ENCODE measurements at places on chromosomes 5 and 9. TPM values are rescaled to one million over a fixed set of nuclear protein-coding genes. Genes with fewer than 3 reads are reported as not detected.

DNA sequence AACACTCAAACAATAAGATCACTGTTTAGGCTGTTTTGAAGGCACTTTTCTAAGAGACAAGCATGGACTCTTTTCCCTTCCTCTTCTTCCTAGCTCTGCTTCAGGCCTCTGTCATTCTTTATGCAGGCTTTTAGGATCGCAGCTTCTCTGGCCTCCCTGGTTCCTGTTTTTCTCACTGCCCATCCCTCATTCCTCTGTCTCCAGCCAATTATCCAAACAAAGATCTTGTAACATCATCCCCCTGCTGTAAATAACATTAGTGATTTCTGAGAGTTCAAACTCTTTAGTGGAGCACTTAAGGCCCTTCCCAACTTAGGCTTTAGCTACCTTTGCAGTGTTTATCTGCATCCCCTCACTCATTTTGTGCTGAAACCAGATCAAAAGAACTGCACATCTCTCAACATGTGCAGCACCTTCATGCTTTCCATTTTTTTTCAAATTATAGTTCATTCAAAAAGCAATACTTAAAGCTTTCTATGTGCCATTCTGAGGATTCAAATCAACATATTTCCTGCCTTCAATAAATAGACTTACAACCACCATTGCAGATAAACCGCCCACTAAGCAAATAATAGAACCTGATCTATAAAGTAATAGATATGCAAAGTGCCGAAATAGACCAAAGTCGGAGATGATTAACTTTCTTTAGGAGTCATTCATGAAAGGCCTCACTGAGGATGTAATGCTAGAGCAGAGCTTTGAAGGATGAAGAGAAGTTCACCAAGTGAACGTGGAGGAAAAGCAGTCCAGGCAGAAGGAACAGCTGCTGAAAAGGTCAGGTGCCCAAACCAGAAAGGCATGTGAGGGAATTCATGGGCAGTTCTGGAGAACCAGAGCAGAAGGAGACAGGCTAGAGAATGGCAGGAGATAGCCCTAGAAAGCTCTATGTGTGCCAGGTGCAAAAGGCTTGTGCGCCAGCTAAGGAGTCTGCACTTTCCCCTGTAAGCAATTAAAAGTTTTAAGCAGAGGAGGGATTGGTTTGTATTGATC lies 95.8 kb upstream of the ZNF366 start:
- DNase-seq = no peak

DNA sequence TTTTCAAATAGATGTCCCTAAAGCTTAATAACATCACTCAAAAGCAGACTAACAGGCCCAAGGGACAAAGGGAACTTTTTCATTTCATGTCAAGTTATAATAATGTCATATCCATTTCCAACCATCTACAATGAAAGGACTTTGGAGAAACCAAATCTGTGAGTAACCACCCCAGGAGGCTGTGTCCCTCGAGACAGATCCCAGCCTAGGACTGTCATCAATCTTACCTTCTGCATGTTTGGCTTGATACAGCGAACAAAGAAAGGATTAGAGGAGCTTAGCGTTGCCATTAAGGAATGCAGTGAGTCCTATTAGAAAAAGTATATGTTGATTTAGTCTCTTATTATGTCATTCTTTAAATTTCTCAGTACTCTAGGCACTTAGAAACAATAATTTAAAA lies 137.8 kb upstream of the RETREG1 start:
- peak; percentile 52 for DNase-seq

- DNase-seq = no peak
Measured at GRCh38 chr9:136437430-136437829, 2.2 kb downstream of the INPP5E start.

DNA sequence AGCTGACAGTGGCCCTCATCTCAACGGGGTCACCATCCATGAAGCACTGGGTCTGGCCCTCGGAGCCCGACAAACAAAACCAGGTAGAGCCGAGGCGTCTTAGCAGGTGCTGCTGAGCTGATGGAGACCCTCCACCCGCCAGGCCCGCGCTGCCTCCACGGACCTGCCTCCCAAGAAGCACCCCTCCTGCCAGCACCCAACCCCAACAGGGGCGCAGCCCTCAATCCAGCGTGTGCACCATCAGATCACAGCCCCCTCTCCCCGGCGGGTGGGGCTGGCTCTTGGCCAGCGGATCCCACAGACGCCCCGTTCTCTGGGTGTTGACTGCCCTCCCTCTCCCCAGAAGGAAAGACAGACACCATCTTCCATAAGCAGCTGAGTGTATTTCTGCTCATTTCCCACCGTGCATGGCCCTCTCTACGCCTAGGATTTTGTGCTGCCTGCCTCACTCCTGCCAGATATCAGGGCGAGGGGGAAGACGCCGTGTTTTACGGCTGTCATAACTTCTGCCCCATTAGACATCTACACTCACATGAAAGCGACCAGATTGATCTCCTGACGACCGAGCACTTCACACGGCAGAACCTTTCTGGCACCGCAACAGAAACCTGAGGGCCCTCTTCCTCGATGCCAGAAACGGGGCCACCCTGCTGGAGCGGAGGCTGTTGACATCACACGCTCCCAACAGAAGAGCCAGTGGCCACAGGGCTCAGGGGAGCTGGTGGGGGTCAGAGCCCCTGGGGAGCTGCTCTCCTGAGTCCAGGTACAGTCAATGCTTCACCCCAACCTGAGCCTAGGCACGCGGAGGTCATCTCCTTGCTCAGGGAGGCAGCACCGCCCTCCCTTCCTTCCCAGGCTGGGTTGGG lies 12.4 kb downstream of the NACC2 start:
- no peak for DNase-seq

DNA sequence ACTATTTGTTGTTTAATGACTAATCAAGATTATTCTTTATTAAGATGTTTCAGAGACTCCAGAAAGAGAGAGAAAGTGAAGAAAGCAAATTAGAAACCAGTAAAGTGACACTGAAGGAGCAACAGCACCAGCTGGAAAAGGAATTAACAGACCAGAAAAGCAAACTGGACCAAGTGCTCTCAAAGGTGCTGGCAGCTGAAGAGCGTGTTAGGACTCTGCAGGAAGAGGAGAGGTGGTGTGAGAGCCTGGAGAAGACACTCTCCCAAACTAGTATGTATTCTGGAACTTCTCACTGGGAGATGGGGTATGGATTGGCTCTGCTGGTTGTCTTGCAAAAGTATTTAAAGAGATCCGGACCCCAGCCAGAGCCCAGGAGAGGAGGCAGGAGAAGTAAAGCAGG lies 33.6 kb downstream of the RAB14 start:
- DNase-seq = no peak

DNA sequence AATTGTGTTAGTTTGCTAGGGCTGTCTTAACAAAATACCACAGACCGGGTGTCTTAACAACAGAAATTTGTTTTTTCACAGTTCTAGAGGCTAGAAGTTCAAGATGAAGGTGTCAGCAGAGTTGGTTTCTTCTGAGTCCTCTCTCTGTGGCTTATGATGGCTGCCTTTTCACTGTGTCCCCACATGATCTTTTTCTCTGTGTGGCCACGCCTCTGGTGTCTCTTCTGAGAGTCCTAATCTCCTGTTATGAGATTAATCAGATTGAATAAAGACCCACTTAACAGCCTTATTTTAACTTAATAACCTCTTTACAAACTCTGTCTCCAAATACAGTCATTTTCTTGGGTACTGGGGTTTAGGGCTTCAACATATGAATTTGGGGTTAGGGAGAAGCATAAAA lies 561.1 kb downstream of the NR2F1-AS1 start:
- DNase-seq = no peak

- DNase-seq = no peak
Measured at GRCh38 chr5:96426831-96427230, 6.2 kb downstream of the PCSK1 start.

Gene DRD1
- total RNA-seq = not detected

Gene MEF2C
- total RNA-seq = 1.2 TPM
